ENCODE measurements at places on chromosomes 7 and 10. TPM values are rescaled to one million over a fixed set of nuclear protein-coding genes. Genes with fewer than 3 reads are reported as not detected.

DNA sequence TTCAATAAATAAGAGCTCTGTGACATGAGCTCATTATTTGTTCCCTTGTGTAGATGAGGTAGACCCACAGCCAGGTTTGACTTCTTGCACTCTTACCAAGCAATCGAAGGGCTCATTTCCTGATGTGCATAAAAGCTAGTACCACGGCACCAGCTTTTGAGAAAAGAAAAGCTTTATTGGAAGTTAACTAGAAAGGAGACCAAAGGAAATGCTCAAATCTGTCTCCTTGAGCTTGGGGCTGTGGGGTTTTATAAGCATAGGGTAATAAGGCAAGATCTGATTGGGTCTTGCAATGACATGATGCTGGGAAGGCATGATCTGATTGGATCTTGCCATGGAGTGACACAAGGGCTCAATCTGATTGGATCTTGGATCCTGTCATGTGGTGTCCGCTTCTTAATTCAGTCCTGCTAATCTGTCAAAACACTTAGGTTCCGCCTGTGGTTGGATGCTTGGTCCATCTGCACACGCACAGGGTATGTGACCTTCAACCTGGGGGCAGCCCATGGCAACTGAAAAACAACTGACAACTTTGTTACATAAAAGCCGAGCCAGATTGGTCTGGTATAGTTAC, 47.8 kb upstream of the FRMD4A start:
- no peak overlapping the region for H3K27ac ChIP-seq
- no peak overlapping the region for H3K4me3 ChIP-seq
- H3K36me3 ChIP-seq, result no peaks in the 10 kb centered on the region
- H3K27me3 ChIP-seq, result no peaks in the 10 kb centered on the region
- DNase-seq, result no peak

GRCh38 chr10:132891368-132891767, 51.0 kb downstream of the CFAP46 start:
- H3K4me1 ChIP-seq, result no peaks in the 10 kb centered on the region
- H3K27ac ChIP-seq, result no peak overlapping the region
- H3K4me3 ChIP-seq, result no peak overlapping the region
- H3K36me3 ChIP-seq, result no peaks in the 10 kb centered on the region

DNA sequence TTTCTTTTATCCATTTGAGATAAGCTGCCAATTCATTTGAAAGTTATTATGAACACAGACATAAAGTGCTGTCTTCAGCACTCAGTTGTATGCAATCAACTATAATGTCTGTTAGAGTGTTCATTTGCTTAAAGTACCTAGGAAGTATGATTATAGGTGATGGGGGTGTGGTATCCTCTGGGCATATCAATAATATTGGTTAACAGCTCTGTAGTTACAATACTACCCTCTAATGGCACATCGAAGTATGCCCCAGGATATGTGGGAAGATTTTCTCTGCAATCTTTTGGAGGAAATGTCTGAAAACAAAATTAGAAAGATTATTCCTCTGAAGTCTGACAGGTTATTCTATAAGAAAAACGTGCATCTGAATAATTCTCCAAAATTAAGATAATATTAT, 429.7 kb downstream of the ARL4A start:
- no peak overlapping the region for H3K4me3 ChIP-seq
- DNase-seq, result no peak
- no peaks in the 10 kb centered on the region for H3K4me1 ChIP-seq
- H3K36me3 ChIP-seq, result no peaks in the 10 kb centered on the region

The NUTM2D gene
- total RNA-seq, result 5.9 TPM

- H3K36me3 ChIP-seq, result no peaks in the 10 kb centered on the region
- no peak overlapping the region for H3K27ac ChIP-seq
Observed at GRCh38 chr10:50231515-50232260, 19.6 kb downstream of the ASAH2 start.

The TAS2R4 gene
- 1.8 TPM for total RNA-seq

The RAMP3 gene
- total RNA-seq, result 6.6 TPM

DNA sequence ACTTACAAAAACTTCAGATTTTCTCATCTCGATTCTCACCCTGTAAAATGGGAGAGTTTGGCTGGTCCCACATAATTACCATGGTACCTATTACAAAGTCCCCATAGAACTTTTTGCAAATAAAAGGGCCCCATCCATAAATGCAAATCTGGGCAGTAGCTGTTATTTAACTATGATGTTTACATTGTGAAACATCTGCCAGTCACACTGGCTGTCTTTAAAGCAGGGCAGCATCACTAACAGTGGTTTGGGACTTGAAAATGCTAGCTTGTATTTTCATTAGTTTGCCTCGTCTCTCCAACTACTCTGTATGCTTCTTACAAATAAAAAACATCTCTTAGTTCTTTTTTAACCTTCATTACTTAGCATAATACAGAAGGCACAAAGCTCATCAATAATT, 240.7 kb downstream of the FZD1 start:
- no peak overlapping the region for H3K27ac ChIP-seq
- H3K4me1 ChIP-seq, result no peaks in the 10 kb centered on the region
- no peak overlapping the region for H3K4me3 ChIP-seq
- H3K27me3 ChIP-seq, result no peaks in the 10 kb centered on the region
- no peak for DNase-seq

DNA sequence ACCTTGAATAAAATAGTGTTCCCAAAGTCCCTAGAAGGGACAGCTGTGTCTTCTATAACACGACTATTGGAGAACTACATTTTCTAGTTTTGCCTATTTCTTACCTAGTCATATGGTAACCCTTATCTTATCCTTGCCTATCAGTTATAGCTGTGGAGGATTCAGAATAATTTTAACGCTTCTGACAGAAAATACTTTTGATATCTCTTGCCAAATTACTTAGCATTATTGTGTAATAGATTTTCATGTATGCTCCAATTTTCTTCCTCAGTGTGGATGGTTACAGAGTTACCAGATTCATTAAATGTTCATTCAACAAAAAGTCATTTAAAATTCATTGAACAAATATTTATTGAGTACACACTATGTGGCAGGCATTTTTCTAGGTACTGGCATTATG, 34.6 kb upstream of the LSM8 start:
- DNase-seq, result no peak
- no peaks in the 10 kb centered on the region for H3K27me3 ChIP-seq
- no peak overlapping the region for H3K27ac ChIP-seq
- H3K4me1 ChIP-seq, result no peaks in the 10 kb centered on the region
- no peak overlapping the region for H3K4me3 ChIP-seq

The CUBN gene
- total RNA-seq, result 5.8 TPM

GRCh38 chr10:77043420-77043763, 594.2 kb downstream of the KCNMA1 start:
- no peaks in the 10 kb centered on the region for H3K36me3 ChIP-seq
- H3K4me1 ChIP-seq, result no peaks in the 10 kb centered on the region
- no peak overlapping the region for H3K4me3 ChIP-seq
- no peak overlapping the region for H3K27ac ChIP-seq
- no peaks in the 10 kb centered on the region for H3K27me3 ChIP-seq
- DNase-seq, result no peak

- H3K4me3 ChIP-seq, result no peak overlapping the region
- no peak overlapping the region for H3K27ac ChIP-seq
- no peaks in the 10 kb centered on the region for H3K4me1 ChIP-seq
- H3K27me3 ChIP-seq, result no peaks in the 10 kb centered on the region
- no peaks in the 10 kb centered on the region for H3K36me3 ChIP-seq
Observed at GRCh38 chr7:82364048-82364447, 79.5 kb downstream of the CACNA2D1 start.

The TBX20 gene
- total RNA-seq, result not detected

The HTR7 gene
- not detected for total RNA-seq

The TEX36 gene
- not detected for total RNA-seq

DNA sequence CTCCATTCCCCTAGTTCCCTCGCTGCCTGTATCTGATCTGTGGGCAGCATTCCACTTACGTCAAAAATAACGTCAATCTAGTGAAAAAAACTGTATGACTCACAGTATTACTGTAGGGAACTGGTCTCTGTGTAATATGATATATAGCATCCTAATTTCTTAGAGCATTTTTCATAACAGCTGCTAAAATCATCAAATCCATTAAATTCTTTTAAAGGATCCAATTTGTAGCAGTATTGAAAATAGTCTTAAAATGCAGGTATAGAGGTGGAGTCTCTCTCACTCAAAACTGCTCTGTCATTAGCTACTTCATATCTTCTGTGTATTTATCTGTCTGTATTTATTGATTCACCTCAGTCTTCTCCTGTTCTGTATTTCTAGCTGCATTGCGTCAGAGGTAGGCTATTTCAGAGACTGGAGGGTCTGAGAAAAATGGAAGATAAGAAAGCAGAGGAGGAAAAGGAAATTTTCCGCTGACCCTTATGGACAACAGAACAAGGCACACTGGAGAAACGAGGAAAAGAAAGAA, 59.9 kb downstream of the PON1 start:
- H3K4me3 ChIP-seq, result no peak overlapping the region
- no peaks in the 10 kb centered on the region for H3K36me3 ChIP-seq
- DNase-seq, result no peak

All from ovary (tissue), 10 donors.